ENCODE measurements at places on chromosomes 12 and 14.
A peak's percentile ranks its signal among the peaks of the same experiment; 100 is the strongest.

- DNase-seq, result no peak
Measured at GRCh38 chr12:53733807-53734200, 6.6 kb upstream of the CALCOCO1 start.

- DNase-seq, result no peak
Measured at GRCh38 chr12:21551841-21552465, 25.9 kb downstream of the SPX start.

DNA sequence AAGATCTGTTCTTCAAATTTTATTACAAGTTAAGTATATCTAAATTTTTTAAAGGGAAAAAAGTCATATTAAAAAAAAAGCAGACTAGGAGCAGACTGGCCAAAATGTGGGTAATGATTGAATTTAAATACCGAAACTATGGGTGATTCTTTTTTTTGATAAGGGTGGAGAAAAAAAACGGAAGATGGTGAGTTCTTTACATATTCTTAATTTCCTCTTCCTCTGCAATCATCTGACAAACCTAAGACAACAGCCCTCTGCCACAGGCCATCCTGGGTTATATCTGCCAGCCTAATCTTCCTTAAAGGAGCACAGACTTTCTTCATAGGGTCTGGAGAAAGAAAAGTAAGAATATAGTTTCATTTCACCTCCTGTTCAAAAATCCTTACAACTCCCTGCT, 108.0 kb downstream of the PPP2R5E start:
- no peak for DNase-seq

DNA sequence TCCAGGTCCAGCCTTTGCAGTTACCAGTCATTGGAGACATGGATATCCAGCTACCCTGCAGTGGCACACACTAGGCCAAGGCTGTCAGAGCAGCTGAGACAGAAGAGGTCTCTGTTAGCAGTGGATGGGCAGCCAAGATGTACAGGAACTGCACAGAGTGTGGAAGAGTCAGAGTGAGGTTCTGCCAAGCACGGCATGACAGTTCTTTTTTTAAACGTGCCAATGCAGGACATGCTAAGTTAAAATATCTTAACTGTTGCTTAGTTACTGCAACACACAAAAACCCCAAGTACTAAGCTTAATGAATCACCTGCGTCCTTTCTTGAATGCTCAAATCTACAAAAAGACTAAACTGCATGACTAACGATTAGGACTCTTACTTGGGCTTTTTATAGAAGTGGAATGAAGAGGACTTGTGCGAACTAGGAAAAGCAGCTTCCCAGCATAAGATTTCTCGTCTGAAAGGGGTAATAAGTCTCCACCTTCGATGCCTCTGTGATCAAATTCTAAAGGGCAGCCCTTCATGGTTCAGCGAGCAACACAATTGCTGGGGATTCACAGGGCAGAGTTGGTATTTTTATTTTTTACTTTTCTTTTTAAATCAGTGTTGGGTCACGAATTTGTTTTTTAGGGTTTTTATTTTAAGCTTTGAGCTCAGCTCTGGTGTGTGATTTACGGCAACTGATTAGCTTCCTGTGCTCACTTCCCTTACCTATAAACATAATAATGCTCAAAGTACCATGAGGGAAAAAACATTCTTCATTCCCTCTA, 20.6 kb downstream of the MAPK1IP1L start:
- peak; percentile 82 for DNase-seq

- no peak for DNase-seq
Measured at GRCh38 chr14:50784683-50785456, 46.1 kb downstream of the NIN start.

- no peak for DNase-seq
Measured at GRCh38 chr12:122137681-122138080, 36.3 kb downstream of the IL31 start.

GRCh38 chr12:89427508-89428156, 75.3 kb upstream of the DUSP6 start:
- peak; percentile 71 for DNase-seq

DNA sequence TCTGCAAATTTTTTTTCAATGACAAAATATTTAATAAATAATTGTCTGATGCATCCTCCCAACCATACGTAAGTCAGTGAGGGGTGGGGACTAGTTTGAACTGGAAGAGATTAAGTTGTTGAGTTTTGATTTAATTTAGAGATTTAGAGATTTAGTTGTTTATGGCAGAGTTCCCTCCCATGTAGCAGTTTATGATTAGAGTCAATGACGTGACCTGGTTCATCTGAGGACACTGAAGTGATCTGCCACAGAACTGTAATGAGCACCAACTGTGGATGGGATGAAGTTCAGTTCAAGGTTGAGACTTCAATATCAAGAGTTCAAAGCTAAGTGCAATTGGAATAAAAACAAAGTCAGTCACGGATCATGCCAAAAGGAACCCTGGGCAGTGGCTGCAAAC, 609.3 kb downstream of the NOVA1 start:
- no peak for DNase-seq

- no peak for DNase-seq
Measured at GRCh38 chr12:16331998-16332397, 15.4 kb upstream of the MGST1 start.

DNA sequence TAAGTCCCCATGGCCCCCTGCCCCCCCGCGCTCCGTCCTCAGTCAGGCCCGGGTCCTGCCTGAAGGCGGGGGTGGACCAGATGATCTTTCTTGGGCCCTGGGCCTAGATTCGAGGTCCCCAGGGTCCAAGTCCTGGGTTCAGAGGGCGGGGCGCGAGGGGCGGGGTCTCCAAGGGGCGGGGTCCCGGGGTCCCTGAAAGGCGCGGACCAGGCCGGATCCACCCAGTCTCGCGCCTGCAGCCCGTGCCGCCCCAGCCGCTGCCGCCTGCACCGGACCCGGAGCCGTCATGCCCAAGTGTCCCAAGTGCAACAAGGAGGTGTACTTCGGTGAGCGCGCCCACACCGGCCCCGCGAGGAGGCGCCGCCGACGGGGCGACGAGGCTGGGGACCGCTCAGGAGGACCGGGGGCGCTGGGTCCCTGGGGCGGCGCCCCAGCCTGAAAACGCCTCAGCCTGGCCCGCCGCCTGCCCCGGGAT, 325 bp downstream of the CRIP1 start:
- DNase-seq, result peak; percentile 60

GRCh38 chr12:25958428-25959070, at the start of gene RASSF8:
Gene RASSF8, plus strand, starts transcription at chr12:25958682. Its CDS starts 96,662 bp downstream, at chr12:26055344.
- DNase-seq, result peak; percentile 9

DNA sequence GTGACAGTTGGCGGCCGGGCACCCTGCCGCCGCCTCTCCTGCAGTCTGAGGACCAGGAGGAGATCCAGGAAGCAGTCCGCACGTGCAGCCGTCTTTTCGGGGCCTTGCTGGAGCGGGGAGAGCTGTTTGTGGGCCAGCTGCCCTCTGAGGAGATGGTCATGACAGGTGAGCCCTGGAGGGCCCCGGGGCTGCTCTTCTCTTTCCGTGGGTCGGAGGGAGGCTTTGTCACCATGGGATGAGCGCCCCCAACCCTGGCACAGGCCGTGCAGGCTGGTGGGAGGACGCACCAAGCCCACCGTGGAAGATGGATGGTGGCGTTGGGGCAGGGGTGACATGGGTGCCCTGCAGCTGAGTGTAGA, 532 bp downstream of the NOC4L start:
- no peak for DNase-seq

DNA sequence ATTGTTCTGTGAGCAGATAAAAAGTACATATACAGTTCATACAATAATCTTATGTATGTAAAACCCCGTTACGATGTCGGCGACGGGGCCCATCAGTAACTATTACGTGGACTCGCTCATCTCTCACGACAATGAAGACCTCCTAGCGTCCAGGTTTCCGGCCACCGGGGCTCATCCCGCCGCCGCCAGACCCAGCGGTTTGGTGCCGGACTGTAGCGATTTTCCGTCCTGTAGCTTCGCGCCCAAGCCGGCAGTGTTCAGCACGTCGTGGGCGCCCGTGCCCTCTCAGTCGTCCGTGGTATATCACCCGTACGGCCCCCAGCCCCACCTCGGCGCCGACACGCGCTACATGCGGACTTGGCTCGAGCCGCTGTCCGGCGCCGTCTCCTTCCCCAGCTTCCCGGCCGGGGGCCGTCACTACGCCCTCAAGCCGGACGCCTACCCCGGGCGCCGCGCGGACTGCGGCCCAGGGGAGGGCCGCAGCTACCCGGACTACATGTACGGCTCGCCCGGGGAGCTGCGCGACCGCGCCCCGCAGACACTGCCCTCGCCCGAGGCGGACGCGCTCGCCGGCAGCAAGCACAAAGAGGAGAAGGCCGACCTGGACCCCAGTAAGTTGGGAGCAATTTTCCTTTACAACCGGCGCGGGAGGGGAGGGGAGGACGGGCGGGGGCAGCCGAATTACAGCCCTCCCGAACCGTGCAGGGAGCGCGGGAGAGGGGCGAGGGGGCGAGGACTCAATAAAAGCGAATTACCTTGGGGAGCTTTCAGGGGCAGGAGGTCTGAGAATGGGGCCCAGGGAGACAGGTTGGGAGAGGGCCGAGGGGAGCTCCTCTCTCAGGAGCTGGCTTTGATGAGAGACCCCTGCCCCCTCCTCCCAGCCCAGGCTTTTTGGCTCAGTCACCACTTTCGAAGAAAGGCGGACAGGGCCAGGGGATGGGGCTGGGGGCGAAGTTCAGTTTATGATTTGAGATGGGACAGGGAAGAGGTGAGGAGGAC, at the start of gene HOXC9:
HOXC9 (plus strand) TSS at position 46 of the 999 bp plus-strand sequence; CDS start at position 74, 28 bp downstream.
- no peak for DNase-seq

- no peak for DNase-seq
Measured at GRCh38 chr12:71159264-71159663, 1.5 kb upstream of the TSPAN8 start.

GRCh38 chr14:59407246-59408010, 57.8 kb downstream of the GPR135 start:
- DNase-seq, result no peak

DNA sequence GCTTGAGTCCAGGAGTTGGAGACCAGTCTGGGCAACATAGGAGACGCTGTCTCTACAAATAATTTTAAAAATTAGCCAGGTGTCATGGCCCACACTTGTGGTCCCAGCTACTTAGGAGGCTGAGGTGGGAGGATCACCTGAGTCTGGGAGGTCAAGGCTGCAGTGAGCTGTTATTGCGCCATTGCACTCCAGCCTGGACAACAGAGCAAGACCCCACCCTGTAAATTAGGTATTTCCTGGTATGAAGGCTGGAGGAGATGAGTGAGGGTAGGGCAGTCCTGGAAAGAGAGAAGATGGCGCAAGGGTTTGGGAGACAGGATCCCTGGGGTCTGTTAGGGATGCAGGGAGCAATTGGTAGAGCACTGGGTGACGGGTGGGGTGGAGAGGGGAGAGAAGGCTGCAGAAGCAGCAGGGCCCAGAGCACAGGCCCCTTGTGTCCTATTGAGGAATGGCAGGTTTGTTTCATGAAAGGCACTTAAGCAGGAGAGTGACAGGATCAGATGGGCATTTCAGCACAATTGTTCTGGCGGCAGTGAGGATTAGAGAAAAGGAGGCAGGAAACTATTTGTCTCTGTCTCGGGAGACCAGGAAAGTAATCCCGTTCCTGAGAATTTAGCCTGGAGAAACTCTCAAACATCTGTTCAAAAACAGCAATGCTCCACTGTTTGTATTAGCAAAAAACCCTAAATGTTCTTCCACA, 47.2 kb upstream of the KTN1 start:
- DNase-seq, result no peak

GRCh38 chr12:26028953-26029735, 70.7 kb downstream of the RASSF8 start:
- DNase-seq, result no peak

- no peak for DNase-seq
Measured at GRCh38 chr12:104063712-104064030, 660 bp upstream of the HCFC2 start.

GRCh38 chr12:126960709-126961108, 1306.3 kb upstream of the TMEM132C start:
- DNase-seq, result no peak

DNA sequence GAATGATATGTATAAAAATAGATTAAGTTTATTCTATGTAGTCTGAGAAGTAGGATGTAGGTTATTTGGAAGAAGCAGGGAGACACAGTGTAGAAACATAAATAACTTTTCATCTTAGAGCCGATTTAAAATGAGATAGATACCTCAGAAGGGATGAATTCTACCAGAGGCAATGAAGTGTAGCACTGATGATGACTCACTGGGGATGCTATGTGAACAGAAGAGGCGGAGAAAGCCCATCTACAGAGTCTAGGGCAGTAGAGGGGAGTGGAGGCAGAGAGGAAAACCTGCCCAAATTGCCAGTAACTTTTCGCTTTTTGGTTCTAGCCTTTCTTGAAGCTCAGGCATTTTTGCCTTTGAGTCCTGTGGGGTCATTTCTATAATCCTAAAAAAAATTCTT, 451.8 kb downstream of the ATP23 start:
- DNase-seq, result no peak

All from CD14-positive monocyte (primary cell).